ENCODE measurements at places on chromosomes 11 and 22.

DNA sequence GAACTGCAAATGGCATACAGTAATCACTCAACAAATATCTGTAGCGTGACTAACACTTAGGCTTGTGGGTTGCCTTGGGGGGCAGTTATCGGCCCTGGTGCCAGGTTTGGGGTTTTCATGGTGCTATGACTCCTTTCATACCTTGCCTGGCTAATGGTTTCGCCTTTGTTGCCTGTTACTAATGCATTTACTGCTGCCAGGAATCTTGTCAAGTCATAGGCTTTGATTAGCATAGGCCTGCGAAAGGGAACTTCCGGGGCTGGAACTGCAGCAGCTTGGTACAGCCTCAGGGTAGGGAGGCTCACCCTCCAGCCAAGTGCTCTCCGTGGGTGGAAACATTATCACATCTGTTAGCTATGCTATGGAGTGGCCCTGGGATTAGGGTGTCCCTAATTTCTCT lies 13.2 kb downstream of the SLC25A18 start:
- DNase-seq = no peak

- DNase-seq = no peak
Measured at GRCh38 chr11:123800036-123800435, 6.1 kb downstream of the OR6M1 start.

GRCh38 chr11:116409238-116409637 lies 363.5 kb downstream of the BUD13 start:
- DNase-seq = no peak

GRCh38 chr11:72343006-72343756 lies 91.2 kb downstream of the CLPB start:
- DNase-seq = peak; percentile 18

DNA sequence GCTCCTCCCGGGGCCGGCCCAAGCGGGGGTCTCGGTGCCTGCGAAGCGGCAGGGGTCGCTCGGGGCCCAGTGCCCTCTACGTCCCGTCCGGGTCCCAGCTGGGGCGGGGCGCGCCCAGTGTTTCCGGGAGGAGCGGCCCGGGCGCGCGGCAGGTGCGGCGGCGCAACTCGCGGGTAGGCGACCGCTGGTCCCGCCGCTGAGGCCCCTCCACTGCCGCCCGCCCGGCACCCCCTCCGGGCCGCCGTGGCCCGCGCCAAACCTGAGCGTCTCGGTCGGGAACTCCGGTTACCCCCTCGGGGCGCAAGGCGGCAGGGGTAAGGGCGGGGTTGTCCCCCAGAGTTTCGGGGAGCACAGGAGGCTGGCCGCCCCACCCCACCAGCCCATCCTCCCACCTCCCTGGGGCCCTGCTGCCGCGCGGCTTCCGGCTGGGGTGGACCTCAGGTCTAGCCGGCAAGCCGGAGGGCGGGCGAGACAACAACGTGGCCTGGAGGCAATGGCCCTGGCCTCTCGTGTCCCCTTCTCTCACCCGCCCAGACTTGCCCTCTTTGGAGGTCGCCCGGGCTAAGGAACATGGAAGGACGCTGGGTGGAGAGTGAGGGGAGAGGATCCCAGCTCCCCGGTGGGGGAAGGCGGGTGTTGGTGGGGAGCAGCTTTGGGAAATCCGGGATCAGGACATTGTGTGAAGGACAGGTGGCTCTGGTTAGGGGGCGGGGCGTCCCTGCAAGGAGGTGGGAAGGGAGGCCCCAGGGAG lies 398 bp upstream of the CRACR2B start:
- DNase-seq = no peak

DNA sequence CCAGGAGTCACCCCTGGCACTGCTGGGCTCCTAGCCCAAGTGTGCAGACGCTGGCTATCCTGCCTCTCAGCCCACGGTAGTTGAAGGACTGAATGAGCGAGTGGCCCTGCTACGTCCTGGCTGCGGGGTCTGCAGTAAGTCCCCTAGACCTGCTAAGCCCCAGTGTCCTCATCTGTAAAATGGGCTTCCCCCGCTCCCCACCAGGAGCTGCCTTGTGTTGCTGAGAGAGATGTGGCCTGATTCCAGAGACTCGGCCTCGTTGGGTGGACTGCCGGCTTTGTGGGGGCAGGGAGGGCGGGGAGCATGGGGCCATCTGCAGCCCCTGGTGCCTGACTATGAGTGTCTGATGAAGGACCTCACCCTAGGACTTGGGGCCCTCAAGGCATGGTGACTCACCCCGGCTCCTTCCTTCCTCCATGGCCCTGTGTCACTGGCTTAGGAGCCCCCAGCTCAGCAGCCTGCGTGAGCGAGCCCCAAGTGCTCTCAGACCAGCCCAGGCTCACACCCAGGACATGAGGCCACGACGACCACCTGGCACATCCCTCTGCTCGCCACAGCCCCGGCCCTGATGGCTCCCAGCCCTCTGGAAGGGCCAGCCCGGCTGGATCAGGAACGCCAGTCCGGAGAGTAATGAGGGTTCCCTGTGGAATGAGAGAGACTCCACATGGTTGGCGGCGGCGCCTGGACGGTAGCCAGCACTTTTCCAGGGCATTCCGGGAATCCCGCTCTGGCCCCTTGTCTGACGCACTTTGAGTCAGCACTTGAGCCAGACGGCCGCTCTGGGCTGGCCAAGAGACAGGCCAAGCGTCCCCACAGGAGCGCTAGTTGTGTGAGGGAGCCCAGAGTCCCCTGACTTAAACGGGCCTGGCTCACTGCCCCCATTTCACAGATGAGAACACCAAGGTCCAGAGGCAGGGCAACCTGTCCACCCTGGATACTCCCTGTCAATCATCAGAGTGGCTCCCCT lies 50.5 kb upstream of the SHISAL1 start:
- no peak for DNase-seq

DNA sequence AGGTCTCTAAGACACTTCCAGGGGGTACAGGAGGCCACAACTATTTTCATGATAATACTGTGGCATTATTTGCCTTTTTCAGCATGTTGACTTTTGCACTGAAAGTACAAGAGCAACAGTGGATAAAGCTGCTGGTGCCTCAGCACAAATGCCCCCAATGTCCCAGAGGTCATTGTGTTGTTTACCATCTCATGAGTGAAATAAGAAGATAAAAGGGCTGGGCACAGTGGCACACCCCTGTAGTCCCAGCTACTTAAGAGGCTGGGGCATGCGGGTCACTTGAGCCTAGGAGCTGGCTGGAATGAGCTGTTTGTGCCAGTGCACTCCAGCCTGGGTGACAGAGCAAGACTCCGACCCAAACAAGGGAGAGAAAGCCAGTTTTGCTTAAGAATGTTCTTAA lies 72.6 kb upstream of the RAB1B start:
- DNase-seq = no peak

GRCh38 chr22:31526270-31526669 lies 29.9 kb downstream of the SFI1 start:
- DNase-seq = no peak

DNA sequence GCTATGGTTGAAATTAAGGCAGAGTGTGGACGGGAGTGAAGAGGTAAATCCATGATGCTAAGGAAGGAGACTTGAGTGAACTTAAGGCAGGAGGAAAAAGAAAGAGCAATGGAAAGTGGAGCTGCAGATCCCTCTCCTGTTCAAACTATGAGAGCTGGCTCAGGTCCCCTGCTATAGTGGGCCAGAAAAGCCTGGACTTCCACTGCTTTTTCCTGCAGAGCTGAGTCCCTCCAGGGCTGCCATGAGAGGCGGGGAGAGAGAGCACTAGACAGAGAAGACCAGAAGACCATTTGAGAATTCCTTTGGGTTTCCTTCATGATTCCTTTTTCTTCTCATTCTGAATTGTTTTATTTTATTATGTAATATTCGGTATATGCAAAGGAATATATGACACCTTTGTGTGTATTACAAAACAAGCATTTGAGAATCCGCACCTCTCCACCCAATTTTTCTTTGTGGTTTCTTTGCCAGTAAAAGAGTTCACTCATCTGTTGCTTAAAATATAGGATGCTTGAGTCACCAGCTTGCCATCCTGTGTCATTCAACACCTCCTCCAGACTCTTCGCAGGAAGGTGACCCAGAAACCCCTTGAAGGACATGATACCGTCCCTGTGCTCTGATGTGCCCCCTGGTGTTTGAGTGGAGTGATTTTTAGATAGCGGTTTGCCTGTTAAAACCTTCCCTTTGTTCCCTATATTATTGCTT lies 24.4 kb downstream of the SREBF2 start:
- peak; percentile 52 for DNase-seq

GRCh38 chr11:110349138-110349996 lies 53.0 kb upstream of the RDX start:
- DNase-seq = no peak

Measured in CMK (cell line).